Liver (tissue), 10 donors: ENCODE measurements at places on chromosomes 6 and 20. TPM values are rescaled to one million over a fixed set of nuclear protein-coding genes. Genes with fewer than 3 reads are reported as not detected.
A peak's percentile ranks its signal among the peaks of the same experiment; 100 is the strongest.

GRCh38 chr6:7833751-7834070 lies 76.9 kb downstream of the TXNDC5 start:
- no peaks in the 10 kb centered on the region for H3K4me1 ChIP-seq
- DNase-seq = no peak
- H3K27ac ChIP-seq = no peak overlapping the region
- no peaks in the 10 kb centered on the region for H3K27me3 ChIP-seq

DNA sequence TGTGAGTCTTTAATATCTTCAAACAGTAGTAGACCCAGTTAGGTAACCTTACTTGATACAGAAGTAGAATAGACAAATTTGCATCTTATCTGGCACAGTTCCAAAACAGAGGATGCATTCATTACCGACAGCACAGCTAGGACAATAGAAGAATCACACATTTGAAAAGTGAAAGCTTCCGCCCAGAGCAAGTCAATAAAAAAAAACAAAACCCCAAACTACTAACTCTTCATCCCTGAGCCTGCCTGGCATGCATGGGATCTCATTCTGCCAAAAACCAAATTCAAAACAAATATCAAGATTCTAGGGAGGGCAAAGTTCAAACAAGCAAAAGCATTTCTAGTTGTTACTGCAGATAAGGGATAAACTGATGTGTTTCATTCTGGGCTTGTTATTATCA lies 235.4 kb downstream of the BTBD9 start:
- peak overlapping the region; percentile 4 for H3K27ac ChIP-seq
- H3K4me3 ChIP-seq = peak overlapping the region; percentile 34

- H3K4me1 ChIP-seq = no peaks in the 10 kb centered on the region
- no peak for DNase-seq
- no peaks in the 10 kb centered on the region for H3K36me3 ChIP-seq
- no peak overlapping the region for H3K27ac ChIP-seq
- no peaks in the 10 kb centered on the region for H3K27me3 ChIP-seq
Observed at GRCh38 chr6:72976484-72976883, 248.8 kb downstream of the KHDC1L start.

DNA sequence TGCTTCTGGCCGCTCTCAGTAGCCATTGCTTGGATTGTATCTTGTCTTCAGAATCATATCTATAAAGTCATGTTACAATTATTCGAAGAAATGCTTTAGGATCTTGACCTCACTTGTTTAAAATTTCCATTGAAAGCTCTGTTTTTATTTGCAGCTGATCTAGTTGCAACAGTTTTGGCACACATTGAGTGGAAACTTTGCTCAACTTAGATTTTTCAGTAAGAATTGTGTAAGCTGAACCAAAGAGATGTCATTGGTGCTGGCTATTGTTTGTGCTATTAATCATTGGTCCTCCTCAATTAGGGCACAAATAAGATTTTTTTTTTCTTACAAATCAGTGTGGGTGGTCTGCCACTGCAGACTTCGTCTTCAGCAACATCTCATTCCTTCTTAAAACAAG lies 649.2 kb downstream of the MMUT start:
- H3K4me1 ChIP-seq = no peaks in the 10 kb centered on the region
- no peaks in the 10 kb centered on the region for H3K27me3 ChIP-seq
- DNase-seq = no peak
- no peaks in the 10 kb centered on the region for H3K36me3 ChIP-seq
- H3K27ac ChIP-seq = no peak overlapping the region

- no peak overlapping the region for H3K27ac ChIP-seq
- H3K36me3 ChIP-seq = no peaks in the 10 kb centered on the region
- no peak overlapping the region for H3K4me3 ChIP-seq
- no peaks in the 10 kb centered on the region for H3K4me1 ChIP-seq
- H3K27me3 ChIP-seq = no peaks in the 10 kb centered on the region
Observed at GRCh38 chr6:55882718-55883569, 7.6 kb upstream of the BMP5 start.

GRCh38 chr6:17054647-17055046 lies 47.2 kb upstream of the STMND1 start:
- no peaks in the 10 kb centered on the region for H3K4me1 ChIP-seq
- no peaks in the 10 kb centered on the region for H3K36me3 ChIP-seq
- H3K27me3 ChIP-seq = no peaks in the 10 kb centered on the region
- no peak overlapping the region for H3K27ac ChIP-seq
- DNase-seq = no peak
- no peak overlapping the region for H3K4me3 ChIP-seq

GRCh38 chr6:35011096-35012041 lies 122.3 kb downstream of the ANKS1A start:
- no peaks in the 10 kb centered on the region for H3K27me3 ChIP-seq
- peaks cover 9% of the 10 kb centered on the region for H3K4me1 ChIP-seq
- H3K27ac ChIP-seq = no peak overlapping the region
- no peak for DNase-seq
- H3K36me3 ChIP-seq = no peaks in the 10 kb centered on the region

DNA sequence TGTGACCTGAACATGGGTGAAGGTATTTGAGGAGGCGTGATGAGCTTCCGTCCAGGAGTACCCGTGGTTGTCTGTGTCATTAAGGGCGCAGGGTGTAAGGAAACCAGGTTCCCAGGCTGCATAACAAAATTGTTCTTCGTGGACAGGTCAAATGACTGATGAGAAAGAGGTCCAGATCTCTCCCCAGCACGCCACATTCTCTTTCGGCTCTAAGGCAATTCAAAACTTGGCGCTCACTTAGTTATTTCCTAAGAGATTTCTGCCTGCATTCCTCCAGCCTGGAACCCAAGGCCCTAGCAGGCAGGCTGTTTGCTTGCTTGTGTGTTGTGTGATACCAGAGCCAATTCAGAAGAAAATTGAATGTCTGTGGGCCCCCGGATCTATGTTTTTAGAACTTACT lies 139.9 kb downstream of the AGPAT4 start:
- no peak for DNase-seq
- no peaks in the 10 kb centered on the region for H3K27me3 ChIP-seq
- H3K36me3 ChIP-seq = no peaks in the 10 kb centered on the region
- H3K4me1 ChIP-seq = no peaks in the 10 kb centered on the region
- no peak overlapping the region for H3K4me3 ChIP-seq

Gene ADGRG6
- total RNA-seq = 57.8 TPM

Gene TINAG
- not detected for total RNA-seq

Gene GRM1
- total RNA-seq = 0.05 TPM

Gene NR2E1
- total RNA-seq = not detected

Gene ZCCHC3
- 6.2 TPM for total RNA-seq

Gene ALDH8A1
- 255 TPM for total RNA-seq

Gene SLC16A10
- total RNA-seq = 11.0 TPM

Gene MLN
- total RNA-seq = not detected

Gene OLIG3
- total RNA-seq = not detected
